Sigmoid colon (tissue), 7 donors: ENCODE measurements at places on chromosomes 5 and 9.

GRCh38 chr5:9207817-9208418 lies 338.0 kb downstream of the SEMA5A start:
- no peak for DNase-seq

DNA sequence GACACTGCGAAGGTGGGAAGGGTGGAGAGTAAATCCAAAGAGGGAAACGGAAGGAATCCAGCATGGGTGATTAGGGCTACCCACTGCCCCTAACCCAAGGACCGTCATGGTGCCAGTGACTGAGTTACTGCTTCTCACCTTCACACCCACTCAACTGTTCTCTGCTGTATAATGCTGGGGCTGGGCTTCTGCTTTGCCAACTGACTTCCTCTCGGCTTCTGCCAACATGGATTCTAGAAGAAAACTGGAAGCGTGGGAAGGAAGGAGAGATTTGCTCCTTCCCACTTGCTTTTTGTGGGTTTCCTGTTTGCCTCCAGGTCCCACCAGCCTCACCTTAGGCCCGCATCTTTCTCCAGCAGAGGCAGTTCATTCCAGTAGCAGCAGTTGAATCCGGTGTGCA lies 153.5 kb upstream of the RAI14 start:
- no peak for DNase-seq

GRCh38 chr9:107896544-107896943 lies 407.0 kb upstream of the KLF4 start:
- DNase-seq: no peak

GRCh38 chr5:483434-484140 lies 40.6 kb downstream of the EXOC3 start:
- no peak for DNase-seq

DNA sequence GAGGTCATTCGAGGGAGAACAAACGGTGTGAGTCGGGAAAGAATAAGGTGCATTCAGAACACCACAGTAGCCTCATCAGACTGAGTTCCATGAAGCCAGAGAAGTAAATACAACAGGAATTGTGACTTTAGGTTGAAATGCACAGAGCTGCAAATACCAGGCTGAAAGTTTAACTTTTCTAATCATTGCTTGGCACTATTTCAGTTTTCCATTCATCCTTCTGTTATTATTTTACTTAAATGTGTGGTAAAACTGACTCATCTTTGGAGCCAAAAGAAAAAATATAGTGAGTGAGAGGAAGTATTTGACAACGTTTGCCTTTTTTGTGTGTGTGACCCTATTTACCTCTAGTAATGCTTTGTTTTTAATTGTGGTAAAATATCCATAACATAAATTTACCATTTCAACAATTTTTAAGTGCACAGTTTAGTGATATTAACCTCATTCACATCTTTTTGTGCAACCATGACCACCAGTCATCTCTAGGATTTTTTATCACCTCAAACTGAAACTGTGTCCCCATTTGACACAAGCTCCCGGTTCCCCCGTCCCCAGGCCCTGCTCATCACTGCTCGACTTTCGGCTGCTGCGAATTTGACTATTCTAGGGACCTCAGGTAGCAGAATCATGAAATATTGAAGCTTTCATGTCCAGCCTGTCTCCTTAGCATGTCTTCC lies 166.8 kb downstream of the HSD17B3 start:
- DNase-seq: peak; percentile 24

GRCh38 chr5:173888473-173889131 lies 453 bp downstream of the CPEB4 start:
- DNase-seq: peak; percentile 66

DNA sequence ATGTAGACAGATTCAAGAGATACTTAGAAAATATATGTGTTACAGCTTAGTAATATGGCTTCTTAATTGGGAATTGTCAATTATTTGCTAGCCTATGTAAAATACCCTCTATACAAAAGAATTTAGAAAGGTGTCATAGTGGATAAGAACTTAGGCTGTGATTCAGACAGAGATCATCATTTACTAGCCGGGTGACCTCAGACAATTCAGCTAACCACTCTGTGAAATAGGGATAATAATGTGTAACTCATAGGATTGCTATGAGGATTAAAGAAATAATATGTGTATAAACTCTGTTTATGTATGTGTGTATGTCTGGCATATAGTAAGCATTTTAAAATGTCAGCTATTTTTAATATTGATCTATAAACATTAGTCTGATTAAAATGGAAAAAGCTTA lies 5.9 kb upstream of the LARS1 start:
- no peak for DNase-seq

DNA sequence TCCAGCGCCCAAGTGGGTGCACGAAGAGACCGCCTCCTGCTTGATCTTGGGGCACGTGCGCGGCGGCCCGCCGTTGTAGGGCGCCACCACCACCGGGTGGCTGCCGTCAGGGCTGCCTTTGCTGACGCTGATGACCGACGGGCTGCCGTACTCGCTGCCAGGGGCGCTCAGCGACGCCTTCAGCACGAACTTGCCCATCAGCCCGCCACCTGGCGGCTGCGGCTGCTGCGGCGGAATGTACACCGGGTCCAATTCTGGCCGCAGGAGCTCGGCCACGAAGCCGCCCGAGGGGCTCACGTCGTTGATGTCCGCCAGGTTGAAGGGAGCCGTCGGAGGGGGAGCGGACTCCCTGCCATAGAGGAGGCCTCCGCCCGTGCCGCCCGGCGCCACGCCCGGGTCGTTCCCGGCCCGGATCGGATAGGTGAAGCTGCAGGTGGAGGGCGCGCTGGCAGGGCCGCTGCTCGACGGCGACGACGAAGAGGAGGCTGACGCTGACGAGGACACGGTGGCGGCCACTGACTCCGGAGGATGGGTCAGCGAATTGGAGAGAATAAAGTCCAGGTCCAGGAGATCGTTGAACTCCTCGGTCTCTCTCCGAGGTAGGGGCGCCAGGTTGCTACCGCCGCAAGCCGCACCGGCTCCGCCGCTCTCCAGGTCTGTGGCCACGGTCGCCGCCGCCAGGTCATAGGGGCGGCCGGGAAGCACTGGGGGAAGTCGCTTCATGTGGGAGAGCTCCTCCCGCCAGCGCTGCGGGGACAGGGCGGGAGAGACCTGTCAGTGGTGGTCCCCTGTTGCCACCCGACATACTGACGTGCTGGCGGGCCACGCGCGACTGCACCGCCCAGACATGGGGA lies 1.8 kb downstream of the KLF4 start:
- peak; percentile 78 for DNase-seq

GRCh38 chr5:83494087-83494620 lies 22.6 kb downstream of the VCAN start:
- no peak for DNase-seq

DNA sequence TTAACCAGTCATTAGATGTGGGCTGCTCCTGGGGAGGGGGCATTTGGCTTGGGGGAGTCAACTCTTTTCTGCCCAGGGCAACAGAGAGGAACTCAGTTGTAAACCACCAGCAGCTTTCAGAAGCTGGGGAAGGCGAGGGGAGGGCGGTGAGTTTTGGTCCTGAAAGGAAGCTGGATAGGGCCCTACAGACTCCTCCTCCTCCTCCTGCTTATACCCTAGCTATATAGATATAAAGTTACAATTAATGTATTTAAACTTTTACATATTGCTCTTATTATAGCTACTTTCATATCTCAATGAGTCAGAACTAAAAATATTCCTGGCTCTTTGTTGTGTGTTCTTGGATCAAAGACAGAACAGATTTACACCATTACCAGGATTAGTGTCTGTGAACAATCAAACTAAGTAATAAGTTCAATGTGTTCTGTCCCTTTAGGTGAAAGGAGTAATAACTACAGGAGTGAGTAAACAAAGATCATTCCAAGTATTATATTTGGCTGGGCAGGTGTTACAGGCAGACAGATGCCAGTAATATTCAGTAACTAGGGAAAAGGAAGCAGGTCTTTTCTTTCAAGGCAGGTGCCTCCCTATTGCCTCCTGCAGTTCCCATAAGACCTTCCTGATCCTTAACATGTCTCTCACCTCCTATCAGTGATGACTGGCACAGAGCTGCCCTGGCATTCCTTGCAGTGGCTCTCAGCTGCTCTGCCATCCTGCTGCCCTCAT lies 20.5 kb upstream of the VPS13A start:
- DNase-seq: no peak

DNA sequence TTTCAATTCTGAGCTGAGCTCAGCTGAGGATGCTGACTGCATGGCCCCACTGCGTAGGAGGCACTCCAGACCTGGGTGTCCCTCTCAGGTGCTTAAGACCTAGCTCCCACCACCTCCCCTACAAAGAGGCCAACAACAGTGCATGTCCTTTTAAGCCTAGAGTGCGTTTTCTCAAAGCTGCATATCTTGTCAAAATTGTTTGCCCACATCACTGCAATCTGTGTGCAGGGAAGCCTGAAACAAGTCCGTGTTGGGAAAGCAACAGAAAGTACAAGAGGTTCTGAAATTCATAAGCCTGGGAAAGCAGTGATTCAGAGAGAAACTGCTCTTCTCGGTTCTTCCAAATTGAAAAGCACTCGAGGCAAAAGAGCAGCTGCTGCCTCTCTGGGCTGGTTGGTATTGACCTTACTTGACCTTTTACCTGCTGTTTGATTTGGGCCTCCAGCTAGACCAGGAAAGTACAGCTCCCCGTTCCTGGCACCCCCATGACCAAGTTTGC lies 238.4 kb downstream of the NR2F1-AS1 start:
- DNase-seq: no peak

GRCh38 chr9:72382405-72382804 lies 17.4 kb upstream of the ZFAND5 start:
- no peak for DNase-seq

- DNase-seq: peak; percentile 98
These were observed 137.2 kb downstream of the C9orf50 start for GRCh38 chr9:129483415-129484351.

DNA sequence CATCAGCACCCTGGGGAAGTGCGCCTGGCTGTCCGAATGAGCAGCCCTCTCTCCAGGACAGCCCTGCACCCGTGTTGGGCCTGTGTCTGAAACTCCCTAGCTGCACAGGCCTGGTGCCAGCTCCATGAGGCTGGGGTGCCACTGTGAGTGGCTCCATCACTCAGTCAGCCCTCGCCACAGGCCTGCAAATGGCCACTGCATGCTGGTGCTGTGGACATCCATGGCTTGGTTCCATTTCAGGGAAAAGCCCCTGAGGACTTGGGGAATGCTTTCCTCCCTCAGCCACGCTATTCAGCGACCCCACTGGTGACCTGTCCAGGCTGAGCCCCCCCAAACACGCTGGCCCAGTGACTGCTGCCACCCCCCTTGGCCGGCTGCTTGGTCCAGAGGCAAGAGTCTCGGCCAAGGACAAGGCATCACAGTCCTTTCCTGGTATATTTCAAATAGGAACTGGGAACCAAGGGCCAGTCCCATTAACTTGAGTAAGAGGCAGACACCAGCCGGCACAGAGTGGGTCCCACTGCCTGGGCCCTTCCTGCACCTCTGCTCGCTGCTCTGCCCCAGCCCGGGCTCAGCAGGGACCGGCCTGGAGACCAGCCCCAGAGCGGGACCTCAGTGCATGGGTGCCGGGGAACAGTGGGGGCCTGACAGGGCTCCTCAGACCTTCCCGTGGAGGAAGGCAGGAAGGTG lies 181.3 kb downstream of the AUH start:
- no peak for DNase-seq

DNA sequence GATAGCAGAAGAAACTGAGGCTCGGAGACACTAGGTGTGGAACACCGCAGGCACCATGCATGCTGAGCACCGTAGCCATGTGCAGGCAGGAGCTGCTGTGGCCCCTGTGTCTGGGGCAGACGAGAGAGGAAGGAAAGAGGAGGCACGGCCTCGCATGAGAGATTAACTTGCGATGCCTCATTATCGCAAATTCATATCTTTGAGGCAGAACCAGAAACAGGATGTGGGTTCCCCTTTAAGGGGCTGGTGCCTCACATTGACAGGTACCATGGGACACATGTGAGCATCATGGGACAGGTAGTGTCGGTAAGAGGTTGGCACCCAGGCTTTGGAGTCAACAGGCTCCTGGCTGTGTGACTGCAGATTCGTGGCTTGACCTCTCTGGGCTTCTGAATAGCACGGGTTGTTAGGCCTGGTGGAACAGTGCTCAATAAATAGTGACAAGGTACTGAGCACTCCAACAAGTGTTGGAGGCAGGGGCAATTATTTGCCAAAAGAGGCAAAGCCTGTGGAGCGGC lies 40.8 kb downstream of the NAIF1 start:
- DNase-seq: no peak

DNA sequence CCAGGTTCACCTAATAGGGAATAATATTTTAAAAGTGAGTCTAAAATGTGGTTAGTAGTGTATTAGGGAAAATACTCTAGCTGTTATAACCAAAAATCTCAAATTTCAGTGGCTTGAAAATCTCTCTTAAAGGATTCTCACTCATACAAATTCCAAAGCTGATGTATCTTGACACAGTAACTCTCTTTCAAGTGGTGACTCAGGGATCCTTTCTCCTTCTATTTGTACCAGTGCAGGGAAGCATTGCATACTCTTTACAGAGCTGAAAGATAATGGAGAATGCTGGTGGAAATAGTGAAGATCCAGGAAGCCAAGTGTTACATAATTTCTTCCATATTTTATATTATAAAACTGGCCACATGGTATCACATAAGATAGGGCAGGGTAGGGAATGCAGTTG lies 560.2 kb upstream of the CDH9 start:
- no peak for DNase-seq

- DNase-seq: no peak
These were observed 152.8 kb downstream of the YIPF5 start for GRCh38 chr5:144017631-144018030.

DNA sequence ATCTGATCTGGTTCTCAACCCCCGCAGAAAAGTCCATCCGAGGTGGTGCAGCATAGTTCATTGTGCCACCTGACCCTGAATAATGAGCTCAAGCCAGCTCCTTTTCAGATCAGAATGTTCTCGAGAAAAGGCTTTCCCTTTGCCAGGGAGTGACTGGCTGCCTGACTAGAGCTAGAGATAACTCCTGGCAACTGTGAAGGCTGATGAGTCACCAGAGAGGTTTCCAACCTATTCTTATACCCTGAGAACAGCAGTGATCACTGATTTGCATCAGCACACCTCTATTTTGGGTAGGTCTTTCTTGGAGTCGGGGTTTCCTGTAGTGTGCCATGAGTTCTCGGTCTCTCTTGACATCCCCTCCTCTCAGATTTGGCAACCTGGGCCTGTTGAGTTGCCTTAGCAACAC lies 127.9 kb downstream of the PIK3R1 start:
- DNase-seq: peak; percentile 76

- DNase-seq: peak; percentile 19
These were observed 5.0 kb downstream of the PAEP start for GRCh38 chr9:135566552-135566951.

GRCh38 chr5:43389679-43390329 lies 22.4 kb downstream of the CCL28 start:
- no peak for DNase-seq
